Cortex of kidney (tissue), 1 donor: ENCODE measurements at places on chromosomes 5 and 9.

DNA sequence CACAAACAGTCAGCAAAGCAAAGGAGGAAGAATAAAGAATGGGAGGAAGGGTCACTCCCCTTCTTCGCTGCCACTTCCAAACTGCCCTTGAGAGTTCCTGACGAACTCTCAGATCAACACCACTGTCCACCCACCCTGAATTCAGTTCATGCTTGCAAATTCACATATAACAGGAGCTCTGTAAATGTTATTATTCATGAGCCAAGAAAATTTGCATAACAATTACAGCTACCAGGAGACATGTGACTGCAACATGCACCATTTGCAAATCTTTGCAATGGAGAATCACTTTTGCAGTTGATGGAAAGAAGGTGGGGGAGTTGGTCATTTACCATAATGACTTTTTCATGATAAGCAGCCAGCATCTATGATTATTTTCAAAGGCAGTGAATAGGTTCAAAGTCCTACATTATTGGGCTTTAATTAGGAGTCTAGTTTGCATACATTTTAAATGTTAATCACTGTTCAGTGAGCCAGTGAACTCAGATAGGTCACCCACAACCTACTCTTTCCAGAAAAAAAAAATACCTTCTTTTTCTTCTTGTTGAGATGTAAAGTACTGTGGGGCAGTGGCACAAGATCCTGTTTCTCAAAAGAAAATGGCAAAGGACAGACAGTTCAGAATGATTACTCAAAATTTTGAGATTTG is 149.7 kb downstream of the CAAP1 start:
- no peak for DNase-seq

DNA sequence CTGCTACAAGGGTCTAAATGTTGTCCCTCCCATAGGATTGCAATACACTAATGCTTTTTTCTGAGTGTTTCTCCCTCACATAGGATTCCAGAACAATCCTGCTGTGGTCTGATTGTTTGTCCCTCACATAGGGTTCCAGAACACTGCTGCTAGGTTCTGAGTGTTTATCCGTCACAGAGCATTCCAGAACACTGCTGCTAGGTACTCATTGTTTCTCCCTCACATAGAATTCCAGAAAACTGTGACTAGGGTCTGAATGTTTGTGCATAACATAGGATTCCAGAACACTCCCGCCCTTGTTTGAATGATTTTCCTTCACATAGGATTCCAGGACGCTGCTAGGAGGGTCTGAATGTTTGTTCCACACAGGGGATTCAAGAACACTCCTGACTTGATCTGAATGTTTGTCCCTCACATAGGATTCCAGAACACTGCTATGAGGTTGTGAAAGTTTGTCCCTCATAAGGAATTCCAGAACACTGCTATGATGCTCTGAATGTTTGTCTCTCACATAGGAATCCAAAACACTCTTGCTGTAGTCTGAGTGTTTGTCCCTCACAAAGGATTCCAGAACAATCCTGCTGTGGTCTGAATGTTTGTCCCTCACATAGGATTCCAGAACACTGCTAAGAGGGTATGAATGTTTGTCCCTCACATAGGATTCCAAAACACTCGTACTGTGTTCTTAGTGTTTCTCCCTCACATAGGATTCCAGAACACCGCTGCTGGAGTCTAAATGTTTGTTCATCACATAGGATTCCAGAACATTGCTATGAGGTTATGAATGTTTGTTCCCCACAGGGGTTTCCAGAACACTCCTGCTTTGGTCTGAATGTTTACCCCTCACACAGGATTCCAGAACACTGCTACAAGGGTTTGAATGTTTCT is 213.5 kb downstream of the FOXD4L6 start:
- no peak for DNase-seq

DNA sequence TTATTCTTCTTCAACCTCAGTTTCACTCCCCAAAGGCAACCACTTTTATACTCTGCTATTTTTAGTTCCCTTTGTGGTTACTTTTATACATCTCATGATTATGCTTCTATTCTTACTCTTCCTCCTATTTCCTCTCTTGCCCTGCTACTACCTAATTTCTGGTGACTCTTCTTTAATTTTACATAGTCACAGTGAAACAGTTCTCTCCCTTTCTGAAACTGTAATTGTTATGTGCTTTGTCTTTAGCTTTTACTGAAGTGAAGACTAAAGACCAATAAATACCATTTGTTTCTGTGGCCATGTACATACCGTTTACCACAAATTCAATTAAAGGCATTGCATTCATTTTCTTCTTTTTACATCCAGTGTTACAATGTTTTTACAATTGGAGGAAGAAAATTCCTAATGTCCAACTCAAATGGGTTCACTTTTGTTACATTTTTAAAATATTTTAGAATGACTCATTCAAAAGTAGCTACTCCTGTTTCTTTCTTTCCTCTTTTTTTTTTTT is 410.6 kb downstream of the PSAT1 start:
- no peak for DNase-seq

DNA sequence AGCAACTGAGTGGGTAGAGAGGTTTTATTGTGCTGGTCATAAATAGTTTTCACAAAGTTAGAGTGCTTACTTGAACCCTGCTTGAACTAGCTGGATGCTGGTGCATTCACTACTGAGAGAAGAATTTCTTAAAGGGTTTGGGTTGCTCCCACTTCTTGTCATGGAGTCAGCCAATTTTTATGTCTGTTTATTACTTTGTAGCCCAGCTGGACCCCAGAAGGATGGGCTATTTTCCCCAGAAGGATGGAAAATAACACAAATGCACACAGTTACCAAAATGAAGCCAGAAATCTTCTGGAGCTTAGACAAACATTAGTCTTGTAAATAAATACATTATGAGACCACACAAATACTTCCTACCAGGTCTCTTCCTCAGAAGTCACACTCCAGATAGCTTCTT is 480.8 kb upstream of the TNC start:
- no peak for DNase-seq

- DNase-seq = no peak
These were observed 540.5 kb downstream of the KCTD16 start for GRCh38 chr5:144711172-144711571.

DNA sequence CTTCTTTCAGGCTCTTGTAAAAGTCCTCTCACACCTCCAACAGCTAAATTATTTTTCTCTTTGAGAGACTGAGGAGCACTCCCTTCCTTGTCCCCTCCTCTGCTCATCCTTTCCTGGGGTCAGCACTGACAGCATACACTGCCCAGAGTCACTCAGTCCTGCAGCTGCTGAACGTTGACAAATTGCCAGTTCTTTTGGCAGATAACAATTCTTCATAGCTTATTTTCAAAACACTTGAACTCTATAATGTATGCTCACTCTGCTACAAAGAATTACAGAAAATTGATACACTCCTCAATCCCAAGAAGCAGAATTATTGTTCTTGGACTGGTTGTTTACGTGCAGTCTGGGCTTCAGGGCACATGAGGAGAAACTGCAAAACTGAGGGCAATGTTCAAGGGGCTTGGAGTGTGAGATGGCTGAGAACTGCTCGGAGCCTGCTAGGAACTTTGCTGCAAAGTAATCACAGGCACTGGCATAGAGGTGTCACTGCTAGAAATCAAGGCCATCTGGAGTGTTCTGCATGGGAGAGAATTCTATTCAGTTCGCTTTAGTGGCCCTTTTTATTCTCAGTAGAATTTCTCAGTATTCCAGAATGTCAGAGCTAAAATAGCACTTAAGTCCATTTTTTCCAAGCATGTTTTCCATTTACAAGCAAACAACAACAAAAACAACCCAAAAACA is 96.4 kb upstream of the SPOCK1 start:
- no peak for DNase-seq

- no peak for DNase-seq
These were observed 65.4 kb upstream of the HAND1 start for GRCh38 chr5:154543380-154543779.

GRCh38 chr5:156835905-156836304 is 14.2 kb upstream of the PPP1R2B start:
- no peak for DNase-seq

DNA sequence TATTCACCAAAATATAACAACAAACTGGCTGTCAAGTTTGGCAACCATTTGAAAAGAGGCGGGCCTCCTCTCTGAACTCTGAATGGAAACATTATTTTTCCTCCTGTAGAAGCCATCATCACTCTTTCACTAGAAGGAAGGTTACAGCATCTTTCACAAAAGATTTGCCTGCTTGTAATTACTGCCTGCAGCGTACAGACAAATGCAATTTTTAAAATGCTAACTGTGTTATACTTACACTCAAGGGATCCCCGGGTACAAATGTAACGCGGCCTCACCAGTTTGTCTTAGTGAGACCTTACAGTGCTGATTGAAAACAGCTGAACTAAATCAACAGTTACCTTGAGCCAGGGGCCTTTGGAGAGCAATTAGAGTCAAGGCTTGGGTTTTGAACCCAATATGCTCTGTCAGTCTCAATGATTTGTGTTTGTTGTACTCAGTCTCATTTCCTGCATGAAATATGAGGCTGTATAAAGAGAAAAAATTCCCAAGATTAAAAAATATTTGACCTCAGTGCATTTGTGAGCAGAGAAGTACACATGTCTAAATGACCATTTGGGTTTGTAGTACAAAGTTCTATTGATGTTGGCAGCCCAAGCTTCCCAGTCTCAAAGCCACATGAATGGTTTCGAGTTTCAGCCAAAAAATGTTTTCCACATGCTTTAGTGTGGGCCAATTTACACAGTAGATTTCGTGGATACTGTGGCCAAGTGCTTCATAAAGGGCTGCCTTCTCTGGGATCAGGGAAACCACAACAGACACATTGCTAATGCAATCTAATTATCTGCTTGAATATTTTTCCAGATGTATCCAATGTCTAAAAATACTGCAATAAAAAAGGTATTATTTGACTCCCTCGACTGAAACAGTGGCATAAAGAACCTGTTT is 500.0 kb downstream of the SPATA31D1 start:
- DNase-seq = no peak

- DNase-seq = no peak
These were observed 210.6 kb downstream of the AUH start for GRCh38 chr9:91150998-91151717.

- DNase-seq = no peak
These were observed 30.8 kb upstream of the REEP2 start for GRCh38 chr5:138408023-138408422.

DNA sequence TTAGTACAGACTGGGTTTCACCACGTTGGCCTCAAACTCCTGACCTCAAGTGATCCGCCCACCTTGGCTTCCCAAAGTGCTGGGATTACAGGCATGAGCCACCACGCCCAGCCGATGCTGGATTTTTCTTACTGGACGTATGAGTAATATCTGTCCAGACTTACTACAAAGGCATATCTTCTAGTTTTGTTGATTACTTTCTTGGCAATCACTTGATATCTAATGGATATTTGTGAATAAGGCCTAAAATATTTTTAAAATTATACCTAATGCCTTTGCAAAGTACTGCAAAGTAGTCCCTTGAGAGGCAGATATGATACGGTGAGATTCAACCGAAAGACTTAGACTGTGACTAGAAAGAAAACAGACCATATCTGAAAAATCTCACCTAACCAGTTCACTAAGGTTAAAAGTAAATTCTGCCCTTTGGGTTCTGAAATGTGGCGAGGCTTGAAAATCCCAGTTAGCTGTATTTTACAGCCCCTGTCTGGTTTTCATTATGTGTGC is 152.1 kb downstream of the GNAQ start:
- no peak for DNase-seq

GRCh38 chr5:93359296-93359959 is 221.6 kb downstream of the NR2F1-AS1 start:
- DNase-seq = no peak

- DNase-seq = no peak
These were observed 22.8 kb downstream of the MRPL36 start for GRCh38 chr5:1776831-1777230.

GRCh38 chr9:91825422-91825821 is 124.6 kb downstream of the ROR2 start:
- DNase-seq = no peak

DNA sequence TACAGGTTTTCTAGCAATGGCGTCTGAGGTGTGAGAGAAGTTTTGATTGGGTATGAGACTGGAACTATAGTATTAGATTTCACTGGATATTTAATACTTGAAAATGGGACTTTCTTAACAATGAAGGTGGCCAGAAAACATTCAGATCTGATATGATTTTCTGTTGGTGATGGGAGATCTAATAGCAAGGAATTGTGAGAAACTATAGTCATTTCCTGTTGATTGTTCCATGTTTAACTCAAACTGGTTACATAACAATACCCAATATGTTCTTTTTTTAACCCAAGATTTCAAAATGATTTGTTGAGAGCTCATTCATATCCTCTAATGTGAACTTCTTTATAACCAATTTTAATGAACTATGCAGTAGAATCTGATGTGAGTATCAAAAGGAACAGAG is 793.2 kb upstream of the RGMB start:
- DNase-seq = no peak

DNA sequence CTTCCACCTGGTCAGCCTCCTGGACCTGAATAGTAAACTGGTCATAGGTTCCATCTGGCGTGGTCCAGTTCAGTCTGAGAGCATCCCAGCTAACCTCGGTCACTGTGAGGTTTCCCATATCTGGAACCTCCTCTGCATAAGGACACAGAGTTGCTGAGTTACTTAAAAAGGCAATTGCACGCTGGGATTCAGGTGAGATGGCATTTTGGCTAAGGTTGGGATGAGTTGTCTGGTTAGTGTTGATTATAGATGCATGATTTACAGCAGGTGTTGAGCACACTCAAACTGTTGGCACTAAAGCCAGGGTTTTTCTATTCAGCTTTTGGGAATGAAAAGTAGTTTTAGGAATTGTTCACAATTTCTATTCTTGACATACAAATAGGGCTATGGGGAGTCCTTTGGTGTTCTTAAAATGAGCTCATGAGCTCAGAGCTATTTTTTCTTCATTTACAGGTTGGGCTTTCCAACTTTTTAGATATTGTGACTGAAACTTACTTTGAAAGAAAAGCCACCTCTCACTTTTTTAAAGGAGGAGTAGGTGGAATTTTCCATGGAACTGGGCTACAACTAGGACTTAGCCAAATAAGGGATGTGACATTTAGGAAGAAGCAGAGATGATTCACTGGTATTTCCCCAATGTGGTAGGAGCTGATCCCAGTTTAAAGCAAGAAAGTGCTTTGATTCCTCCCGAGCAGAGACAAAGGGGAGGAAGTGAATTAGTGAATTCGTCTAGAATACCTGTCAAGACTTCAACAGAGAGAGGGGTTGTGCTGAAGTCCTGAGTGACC is 54.7 kb downstream of the TNC start:
- no peak for DNase-seq

DNA sequence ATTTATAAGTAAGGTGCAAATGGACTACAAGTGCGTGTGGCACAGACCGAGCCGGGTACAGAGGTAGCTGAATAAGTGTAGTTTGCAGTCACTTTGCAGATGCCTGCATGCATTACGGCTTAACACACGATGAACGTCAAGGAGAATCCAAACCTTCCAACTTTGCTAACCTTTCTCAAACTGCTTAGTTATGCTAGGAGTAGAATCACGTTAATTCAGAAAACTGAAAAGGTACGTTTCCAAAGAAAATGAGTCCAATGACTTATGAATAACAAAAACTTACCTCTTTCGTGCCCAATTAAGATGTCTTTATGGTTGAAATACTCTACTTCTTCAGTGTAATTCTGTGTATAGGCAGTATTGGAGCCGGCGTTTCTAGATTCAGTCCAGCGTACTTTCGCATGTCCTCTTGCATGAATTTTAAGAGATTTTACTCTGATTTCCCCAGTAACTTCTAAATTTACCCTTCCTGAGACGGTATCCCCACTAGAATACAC is 539 bp downstream of the ARRDC3 start:
- DNase-seq = no peak
